Dermis microvascular lymphatic vessel endothelial cell (primary cell): ENCODE measurements at places on chromosomes 12 and 14. TPM values are rescaled to one million over a fixed set of nuclear protein-coding genes. Genes with fewer than 3 reads are reported as not detected.

The C12orf60 gene
- 0.63 and 0.77 TPM in 2 replicates for total RNA-seq

The SERPINA5 gene
- 0.26 and 0.38 TPM in 2 replicates for total RNA-seq

The NFE2 gene
- total RNA-seq = not detected in 2 replicates

The KCNJ8 gene
- total RNA-seq = under 0.01 TPM in 1 of 2 replicates, not detected in the other

The TMEM253 gene
- total RNA-seq = 0.13 TPM in 1 of 2 replicates, not detected in the other

The DEPDC4 gene
- 0.13 and 0.26 TPM in 2 replicates for total RNA-seq

The SERPINA4 gene
- total RNA-seq = not detected in 2 replicates

The SLC2A14 gene
- under 0.01 TPM in 2 replicates for total RNA-seq

The FSCB gene
- total RNA-seq = not detected in 2 replicates

The TESPA1 gene
- not detected in 2 replicates for total RNA-seq

The SOX5 gene
- under 0.01 TPM in 2 replicates for total RNA-seq

The DIO2 gene
- under 0.01 TPM in 1 of 2 replicates, not detected in the other for total RNA-seq

The ITPK1 gene
- total RNA-seq = 9.6 and 19.5 TPM in 2 replicates

The HOXC11 gene
- total RNA-seq = not detected in 2 replicates

The ASCL1 gene
- total RNA-seq = not detected in 2 replicates

The ZC2HC1C gene
- total RNA-seq = 0.38 and 0.51 TPM in 2 replicates

The MRPL42 gene
- 58.3 and 63.3 TPM in 2 replicates for total RNA-seq

The WSCD2 gene
- total RNA-seq = not detected in 2 replicates

The ANKRD33 gene
- 0.13 and 0.26 TPM in 2 replicates for total RNA-seq

The NOXRED1 gene
- total RNA-seq = 0.13 and 0.26 TPM in 2 replicates

The SLCO1A2 gene
- 0.26 TPM in 1 of 2 replicates, not detected in the other for total RNA-seq

The CLEC4C gene
- total RNA-seq = not detected in 2 replicates

The TMEM106C gene
- total RNA-seq = 54.6 and 68.0 TPM in 2 replicates

The RIPK3 gene
- 1.4 and 1.8 TPM in 2 replicates for total RNA-seq

The DERA gene
- total RNA-seq = 35.3 and 49.7 TPM in 2 replicates

The SLC7A8 gene
- 0.13 and 1.0 TPM in 2 replicates for total RNA-seq

The PIWIL1 gene
- total RNA-seq = under 0.01 TPM in 1 of 2 replicates, not detected in the other

The ACRBP gene
- total RNA-seq = 0.39 and 0.51 TPM in 2 replicates

The GOLGA3 gene
- total RNA-seq = 53.0 and 66.4 TPM in 2 replicates

The CLEC12A gene
- not detected in 2 replicates for total RNA-seq

The GPX2 gene
- not detected in 2 replicates for total RNA-seq

The TMEM229B gene
- 0.64 and 1.1 TPM in 2 replicates for total RNA-seq

The TAS2R19 gene
- 1.7 and 3.4 TPM in 2 replicates for total RNA-seq

The FAM222A gene
- 0.13 and 0.26 TPM in 2 replicates for total RNA-seq

The LRRC10 gene
- total RNA-seq = not detected in 2 replicates

The MMP19 gene
- 0.51 and 0.63 TPM in 2 replicates for total RNA-seq

The PRIMA1 gene
- not detected in 2 replicates for total RNA-seq

The APOF gene
- not detected in 2 replicates for total RNA-seq

The NKX2-1 gene
- total RNA-seq = not detected in 2 replicates

The JKAMP gene
- 38.1 and 51.8 TPM in 2 replicates for total RNA-seq

The SART3 gene
- total RNA-seq = 35.8 and 57.3 TPM in 2 replicates

The RASAL1 gene
- total RNA-seq = not detected in 2 replicates

The PZP gene
- 0.25 and 0.26 TPM in 2 replicates for total RNA-seq

The AKAP5 gene
- 0.13 TPM in 2 replicates for total RNA-seq

The KLRK1 gene
- not detected in 2 replicates for total RNA-seq

The NAV3 gene
- total RNA-seq = 2.3 and 10.8 TPM in 2 replicates

The RNASE7 gene
- not detected in 2 replicates for total RNA-seq

The KRT71 gene
- not detected in 2 replicates for total RNA-seq

The SLC25A47 gene
- total RNA-seq = under 0.01 TPM in 1 of 2 replicates, not detected in the other

The FAM181A gene
- total RNA-seq = not detected in 2 replicates

The GDF3 gene
- total RNA-seq = 0.51 and 1.0 TPM in 2 replicates

The EPYC gene
- total RNA-seq = not detected in 2 replicates

The E2F7 gene
- 4.9 and 7.6 TPM in 2 replicates for total RNA-seq

The TSPAN8 gene
- total RNA-seq = not detected in 2 replicates
